ENCODE measurements at places on chromosomes 7 and 10. TPM values are rescaled to one million over a fixed set of nuclear protein-coding genes. Genes with fewer than 3 reads are reported as not detected.

The C7orf57 gene
- 0.05 TPM for total RNA-seq

The SPOCK2 gene
- 91.6 TPM for total RNA-seq

The TEX47 gene
- total RNA-seq = not detected

DNA sequence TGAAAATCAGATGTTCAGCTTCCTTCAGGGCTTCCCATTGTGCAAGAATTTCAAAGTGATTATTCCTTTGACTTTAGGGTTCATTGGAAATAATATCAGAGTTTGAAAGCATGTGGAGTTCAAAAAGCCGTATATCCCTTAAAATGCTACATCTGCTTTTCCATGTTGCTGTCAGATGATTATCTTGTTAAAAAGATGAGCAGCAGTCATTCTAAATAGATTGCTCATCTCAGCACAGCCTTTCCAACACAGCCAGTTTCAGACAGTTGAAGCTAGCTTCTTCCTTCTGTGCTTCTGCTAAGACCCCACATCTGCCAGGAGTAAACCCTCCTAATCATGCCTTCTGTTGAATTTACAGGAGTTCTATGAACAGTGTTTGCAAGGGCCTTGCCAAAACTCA, 204.4 kb upstream of the PTER start:
- no peak overlapping the region for H3K4me3 ChIP-seq
- H3K4me1 ChIP-seq = no peaks in the 10 kb centered on the region
- H3K36me3 ChIP-seq = no peaks in the 10 kb centered on the region
- H3K27ac ChIP-seq = no peak overlapping the region

- DNase-seq = no peak
- H3K27me3 ChIP-seq = no peaks in the 10 kb centered on the region
- no peak overlapping the region for H3K27ac ChIP-seq
- no peak overlapping the region for H3K4me3 ChIP-seq
- H3K36me3 ChIP-seq = no peaks in the 10 kb centered on the region
- no peaks in the 10 kb centered on the region for H3K4me1 ChIP-seq
Observed at GRCh38 chr7:106986450-106986977, 58.0 kb upstream of the PRKAR2B start.

GRCh38 chr7:70624500-70625103, 507.3 kb upstream of the GALNT17 start:
- DNase-seq = no peak
- H3K27ac ChIP-seq = no peak overlapping the region
- no peaks in the 10 kb centered on the region for H3K27me3 ChIP-seq
- H3K36me3 ChIP-seq = no peaks in the 10 kb centered on the region

- H3K36me3 ChIP-seq = no peaks in the 10 kb centered on the region
- H3K4me3 ChIP-seq = no peak overlapping the region
- H3K27me3 ChIP-seq = no peaks in the 10 kb centered on the region
Observed at GRCh38 chr7:32154797-32155196, 84.6 kb upstream of the PDE1C start.

DNA sequence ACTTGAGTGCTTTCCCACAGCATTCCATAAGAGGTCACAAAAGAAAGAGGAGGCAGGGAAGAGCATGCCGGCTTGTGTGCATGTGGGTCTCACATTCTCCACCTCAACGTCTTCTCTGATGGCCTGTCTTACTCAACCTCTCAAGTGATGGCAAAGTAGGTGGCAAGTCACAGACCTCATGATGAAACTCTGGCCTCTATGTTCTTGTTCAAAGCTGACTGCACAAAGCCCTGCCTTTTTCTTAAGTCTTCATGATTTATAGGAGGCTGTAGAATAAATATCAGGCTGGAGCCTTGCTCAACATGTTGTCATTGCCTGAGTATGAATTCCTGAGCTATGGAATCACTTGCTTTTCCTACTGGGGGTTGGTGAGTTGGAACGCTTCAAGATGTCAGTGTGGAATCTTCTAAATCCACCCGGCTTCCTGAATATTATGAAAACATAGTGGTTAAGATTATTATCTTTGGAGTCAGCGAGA, 213.6 kb upstream of the INHBA start:
- H3K27ac ChIP-seq = no peak overlapping the region
- no peaks in the 10 kb centered on the region for H3K4me1 ChIP-seq
- no peak overlapping the region for H3K4me3 ChIP-seq
- H3K27me3 ChIP-seq = no peaks in the 10 kb centered on the region
- DNase-seq = no peak

DNA sequence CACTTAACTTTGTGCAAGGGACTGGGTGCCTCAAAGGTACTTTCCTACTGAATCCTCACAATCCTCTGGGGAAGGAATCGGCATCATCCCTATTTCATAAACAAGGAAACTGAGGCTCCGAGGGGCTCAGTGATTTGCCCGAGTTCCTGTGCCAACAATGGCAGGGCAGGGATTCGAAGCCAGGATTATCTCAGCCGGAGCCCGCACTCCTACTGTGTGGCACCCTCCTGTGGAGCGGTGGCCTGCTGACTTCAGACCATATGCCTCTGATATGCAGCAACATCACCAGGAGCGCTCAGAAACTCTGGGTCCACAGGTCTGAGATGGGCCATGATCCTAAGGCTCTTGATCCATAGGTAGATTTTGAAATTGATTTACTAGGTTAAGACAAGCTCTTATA, 46.6 kb downstream of the PODXL start:
- H3K27ac ChIP-seq = no peak overlapping the region
- H3K4me1 ChIP-seq = peaks cover 7% of the 10 kb centered on the region
- H3K27me3 ChIP-seq = no peaks in the 10 kb centered on the region
- no peak for DNase-seq
- H3K4me3 ChIP-seq = no peak overlapping the region

DNA sequence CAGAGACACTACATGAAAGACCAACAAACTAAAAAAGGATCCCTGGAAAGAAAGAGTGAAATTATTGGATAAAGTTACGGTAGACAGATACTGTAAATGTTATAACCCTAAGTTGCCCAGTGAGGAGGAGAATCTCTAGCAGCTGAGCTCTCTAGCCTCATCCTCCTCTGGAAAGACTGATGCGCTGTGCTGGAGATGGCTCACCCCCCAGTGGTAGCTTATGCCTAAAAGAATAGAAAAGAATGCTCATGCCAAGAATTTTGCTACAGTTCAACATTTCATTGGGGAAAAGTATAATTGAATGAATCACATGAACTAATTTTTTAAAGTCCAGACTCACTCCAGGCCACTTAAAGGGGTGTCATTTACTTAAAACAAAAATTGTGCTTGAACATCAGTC, 50.8 kb upstream of the RNF32 start:
- DNase-seq = no peak
- H3K27me3 ChIP-seq = no peaks in the 10 kb centered on the region
- no peaks in the 10 kb centered on the region for H3K36me3 ChIP-seq
- no peaks in the 10 kb centered on the region for H3K4me1 ChIP-seq

- no peaks in the 10 kb centered on the region for H3K4me1 ChIP-seq
- no peaks in the 10 kb centered on the region for H3K36me3 ChIP-seq
- no peak overlapping the region for H3K4me3 ChIP-seq
Observed at GRCh38 chr10:32205670-32206069, 141.3 kb downstream of the EPC1 start.
